ENCODE measurements at places on chromosomes 11 and 22. TPM values are rescaled to one million over a fixed set of nuclear protein-coding genes. Genes with fewer than 3 reads are reported as not detected.

DNA sequence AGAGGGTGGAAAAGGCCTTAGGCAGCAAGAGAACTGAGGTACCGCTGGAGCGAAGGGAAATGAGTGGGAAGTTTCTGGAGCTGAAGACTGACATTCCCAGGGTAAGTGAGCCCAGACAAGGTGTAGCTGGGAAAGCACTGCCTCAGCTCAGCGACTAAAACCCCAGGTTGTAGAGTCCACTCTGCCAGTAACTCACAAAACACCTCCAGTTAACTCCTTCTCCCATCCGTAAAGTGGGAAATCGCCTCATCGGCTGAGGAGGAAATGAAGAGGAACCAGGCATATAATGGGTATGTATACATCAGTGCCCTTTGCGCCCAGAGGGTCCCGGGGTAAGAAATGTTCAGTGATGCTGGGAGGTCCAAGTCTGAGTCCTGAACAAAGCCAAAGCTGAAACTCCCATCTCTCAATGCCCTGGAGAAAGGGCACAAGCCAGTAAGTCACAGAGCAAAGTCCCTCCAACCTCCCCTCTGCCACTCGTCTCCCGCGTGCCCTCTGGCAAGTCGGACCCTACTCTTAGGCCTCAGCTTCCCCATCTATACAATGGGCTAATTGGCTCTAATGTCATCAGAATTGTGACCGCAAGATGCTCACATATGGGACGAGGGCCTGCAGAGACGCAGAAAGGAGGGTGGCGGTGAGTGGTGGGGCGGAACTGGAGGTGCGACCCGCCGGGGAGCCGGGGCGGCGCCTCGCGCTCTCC is 588 bp downstream of the VPS37C start:
- peak overlapping the region; percentile 92 for H3K27ac ChIP-seq
- no peaks in the 10 kb centered on the region for H3K27me3 ChIP-seq
- peaks cover 46% of the 10 kb centered on the region for H3K4me1 ChIP-seq

- H3K4me1 ChIP-seq = peaks cover 42% of the 10 kb centered on the region
- no peak overlapping the region for H3K27ac ChIP-seq
- peaks cover 4% of the 10 kb centered on the region for H3K36me3 ChIP-seq
- no peak overlapping the region for H3K4me3 ChIP-seq
- H3K27me3 ChIP-seq = no peaks in the 10 kb centered on the region
- no peak for DNase-seq
Measured at GRCh38 chr11:123585206-123585605, 69.2 kb downstream of the SCN3B start.

GRCh38 chr11:126878913-126879482 is 121.6 kb downstream of the KIRREL3 start:
- H3K36me3 ChIP-seq = no peaks in the 10 kb centered on the region
- no peak for DNase-seq
- no peaks in the 10 kb centered on the region for H3K27me3 ChIP-seq
- H3K4me1 ChIP-seq = no peaks in the 10 kb centered on the region

DNA sequence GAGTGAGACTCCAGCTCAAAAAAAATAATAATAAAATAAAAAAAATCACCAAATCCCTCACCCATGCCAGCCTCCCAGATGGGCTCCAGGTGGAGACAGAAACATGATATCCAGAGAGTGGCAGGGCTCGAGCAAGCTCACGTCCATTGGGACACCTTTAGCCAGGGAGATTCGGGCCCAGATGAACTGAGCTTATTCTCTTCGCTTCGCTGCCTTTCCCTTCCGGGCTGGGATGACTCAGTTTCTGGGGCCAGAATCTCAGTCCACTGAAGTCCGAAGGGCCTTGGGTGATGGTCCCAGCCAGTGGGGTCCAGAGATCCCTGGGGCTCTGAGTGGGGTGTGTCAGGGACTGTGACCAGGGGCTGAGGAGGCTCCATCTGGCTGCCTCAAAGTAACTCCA is 23.0 kb upstream of the MYEOV start:
- no peak overlapping the region for H3K27ac ChIP-seq
- H3K4me3 ChIP-seq = no peak overlapping the region
- H3K36me3 ChIP-seq = no peaks in the 10 kb centered on the region
- no peaks in the 10 kb centered on the region for H3K4me1 ChIP-seq
- no peaks in the 10 kb centered on the region for H3K27me3 ChIP-seq

- peaks cover 56% of the 10 kb centered on the region for H3K4me1 ChIP-seq
- H3K27ac ChIP-seq = no peak overlapping the region
- peaks cover 100% of the 10 kb centered on the region for H3K27me3 ChIP-seq
- 0 out of 2 replicates have a peak overlapping the region, but pooled peaks have one; percentile 6 for H3K4me3 ChIP-seq
- no peak for DNase-seq
Measured at GRCh38 chr11:124756033-124756752, 4.1 kb upstream of the VSIG2 start.

DNA sequence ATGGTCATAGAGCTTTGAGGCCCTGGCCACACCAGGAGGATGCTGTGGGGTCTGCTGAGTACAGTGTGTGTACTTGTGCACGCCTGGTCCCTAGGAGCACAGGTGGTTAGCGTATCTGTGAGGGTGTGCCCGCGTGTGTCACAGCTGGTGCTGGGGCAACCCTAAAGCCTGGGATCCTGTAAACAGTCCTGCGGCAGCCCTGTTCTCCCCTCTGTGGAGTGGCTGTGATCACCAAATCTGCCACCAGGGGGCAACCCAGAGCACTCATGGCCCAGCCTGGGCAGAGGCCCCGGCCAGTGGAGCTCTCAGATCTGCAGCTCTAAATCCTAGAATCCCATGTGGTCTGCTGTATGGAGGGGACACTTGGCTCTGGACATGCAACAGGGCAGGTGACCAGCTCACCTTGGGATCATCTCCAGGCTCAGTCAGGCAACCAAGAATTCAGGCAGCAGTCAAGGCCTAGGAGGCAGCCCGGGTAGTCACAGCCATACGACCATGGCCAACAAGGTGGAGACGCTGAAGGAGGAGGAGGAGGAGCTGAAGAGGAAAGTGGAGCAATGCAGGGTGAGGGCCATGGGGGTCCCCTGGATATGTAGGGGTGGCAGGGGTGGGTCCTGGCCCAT is 3.9 kb downstream of the SH3BP1 start:
- peak; percentile 93 for DNase-seq
- H3K4me3 ChIP-seq = no peak overlapping the region
- no peaks in the 10 kb centered on the region for H3K27me3 ChIP-seq
- H3K27ac ChIP-seq = peak overlapping the region; percentile 85

- peaks cover 7% of the 10 kb centered on the region for H3K36me3 ChIP-seq
- H3K4me1 ChIP-seq = no peaks in the 10 kb centered on the region
- no peak for DNase-seq
- no peak overlapping the region for H3K27ac ChIP-seq
Measured at GRCh38 chr11:123086305-123086704, 24.4 kb upstream of the HSPA8 start.

DNA sequence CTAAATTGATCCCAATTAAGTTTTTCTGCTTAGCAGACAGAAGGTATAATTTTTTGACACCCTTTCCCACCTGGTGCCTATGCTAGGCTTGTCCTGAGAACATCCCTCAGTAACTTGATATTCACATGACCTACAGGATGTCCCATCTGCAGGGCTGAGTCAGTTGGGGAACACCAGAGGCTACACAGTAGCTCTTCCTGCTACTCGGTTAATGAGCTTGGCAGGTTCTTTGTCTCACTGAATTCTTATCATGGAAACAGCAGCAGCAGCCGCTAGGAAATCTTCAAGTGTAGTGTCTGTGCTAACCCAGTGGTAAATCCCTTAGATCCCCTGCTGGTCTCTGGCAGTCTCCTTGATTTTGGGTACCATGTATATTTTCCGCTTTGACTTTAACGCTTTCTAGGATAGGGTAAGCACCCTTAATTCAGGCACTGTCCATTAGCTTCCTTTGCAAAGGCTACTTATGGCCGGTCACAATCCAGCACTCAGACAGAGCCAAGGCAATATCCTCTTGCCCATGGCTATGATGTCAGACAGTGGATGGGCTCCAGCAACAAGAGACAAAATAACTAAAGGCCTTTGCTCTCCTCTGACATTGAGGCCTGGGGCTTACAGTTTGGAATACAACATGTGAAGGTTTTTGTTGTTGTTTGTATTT is 8.5 kb downstream of the MRPL16 start:
- H3K36me3 ChIP-seq = peaks cover 42% of the 10 kb centered on the region
- no peak for DNase-seq
- H3K27me3 ChIP-seq = no peaks in the 10 kb centered on the region
- peaks cover 4% of the 10 kb centered on the region for H3K4me1 ChIP-seq

DNA sequence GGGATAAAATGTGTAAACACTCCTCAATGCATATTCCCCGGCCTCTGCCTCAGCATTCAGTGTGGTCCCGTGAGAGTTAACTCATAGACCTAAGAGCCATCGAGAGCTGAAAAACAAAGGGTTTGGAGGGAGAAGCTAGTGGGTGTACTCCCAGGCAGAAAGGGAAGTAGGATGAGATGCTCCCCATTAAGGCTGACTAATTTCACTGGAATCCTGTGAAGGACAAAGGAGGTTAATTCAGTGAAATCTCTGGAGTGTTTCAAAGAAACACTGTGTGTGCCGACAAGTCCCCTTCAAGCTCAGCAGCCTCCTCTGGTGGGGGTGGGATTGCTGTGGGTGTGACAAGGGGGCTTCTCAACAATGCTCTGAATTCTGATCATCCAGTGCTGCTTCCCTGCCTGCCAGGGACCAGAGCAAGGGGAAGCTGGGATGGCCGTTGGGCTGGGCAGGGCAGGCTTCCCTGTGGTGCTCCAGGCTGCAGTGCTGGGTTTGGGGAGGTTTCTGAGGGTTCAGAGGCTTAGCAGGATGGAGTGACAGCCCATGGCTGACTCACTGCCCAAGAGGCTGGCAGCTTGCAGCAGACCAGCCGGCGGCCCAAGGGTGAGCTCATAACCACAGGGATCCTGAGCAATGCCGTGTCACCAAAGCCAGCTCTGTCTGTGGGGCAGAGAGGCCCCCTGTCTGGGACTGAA is 61.4 kb upstream of the BMAL1 start:
- H3K27me3 ChIP-seq = no peaks in the 10 kb centered on the region
- no peak overlapping the region for H3K27ac ChIP-seq
- no peaks in the 10 kb centered on the region for H3K36me3 ChIP-seq
- peak; percentile 19 for DNase-seq
- no peak overlapping the region for H3K4me3 ChIP-seq

DNA sequence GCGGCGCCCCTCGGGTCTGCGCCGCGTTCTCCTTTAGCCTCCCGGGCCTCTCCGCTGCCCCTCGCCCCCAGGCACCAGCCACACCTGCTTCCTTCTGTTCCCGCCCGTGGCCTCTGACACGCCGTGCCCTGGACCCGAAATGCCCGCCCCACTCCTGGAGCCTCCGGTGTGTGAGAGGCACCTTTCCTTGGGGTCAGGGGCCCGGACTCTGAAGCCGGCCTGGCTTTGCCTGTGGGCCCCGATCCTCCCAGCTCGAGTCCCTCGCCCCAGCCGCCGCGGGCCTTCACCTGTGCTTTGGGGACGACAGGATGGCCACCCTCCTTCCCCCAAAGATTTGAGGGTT is 661 bp upstream of the CDPF1 start:
- DNase-seq = peak; percentile 30
- H3K4me1 ChIP-seq = peaks cover 13% of the 10 kb centered on the region
- H3K4me3 ChIP-seq = peak overlapping the region; percentile 71
- H3K36me3 ChIP-seq = no peaks in the 10 kb centered on the region
- H3K27me3 ChIP-seq = peaks cover 11% of the 10 kb centered on the region
- no peak overlapping the region for H3K27ac ChIP-seq

DNA sequence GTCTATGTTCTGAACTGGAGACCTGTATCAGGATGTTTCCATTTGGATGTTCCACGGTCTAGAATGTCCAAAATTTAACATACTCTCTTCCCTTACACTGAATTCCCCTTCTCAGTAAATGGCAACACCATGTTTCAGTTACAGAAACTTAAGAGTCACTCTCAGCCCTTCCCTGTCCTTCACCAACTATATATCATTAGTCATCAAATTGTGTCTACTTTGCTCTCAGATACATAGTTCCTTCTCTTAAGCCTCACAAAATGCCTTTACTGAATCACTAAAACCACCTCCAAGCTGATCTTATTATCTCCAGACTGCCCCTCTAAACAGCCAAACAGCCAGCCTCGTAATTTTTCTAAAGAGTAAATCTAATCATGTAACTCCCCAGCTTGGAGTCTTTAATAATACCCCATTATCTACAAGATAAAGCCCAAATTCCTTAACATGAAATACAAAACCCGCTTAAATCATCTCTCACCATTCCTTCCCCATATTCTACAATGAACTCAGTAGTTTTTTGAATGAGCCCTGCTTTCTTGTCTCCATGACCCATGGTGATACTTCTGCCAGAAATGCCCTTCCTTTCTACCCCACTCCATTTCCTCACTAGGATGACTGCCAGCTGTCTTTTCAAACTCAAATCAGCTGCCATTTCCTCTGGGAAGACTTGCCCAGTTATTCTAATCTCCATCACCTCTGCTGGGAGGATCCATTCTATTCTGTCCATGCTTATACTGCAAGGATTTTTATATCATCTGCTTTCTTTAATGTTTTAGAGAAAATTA is 102.7 kb upstream of the ARHGAP42 start:
- no peaks in the 10 kb centered on the region for H3K27me3 ChIP-seq
- H3K27ac ChIP-seq = no peak overlapping the region
- no peaks in the 10 kb centered on the region for H3K36me3 ChIP-seq
- no peak for DNase-seq

GATD1 gene
- total RNA-seq = 87.6 TPM

CADM1 gene
- 27.3 TPM for total RNA-seq

CRYBB3 gene
- total RNA-seq = not detected

PITPNM1 gene
- 55.4 TPM for total RNA-seq

OR51S1 gene
- not detected for total RNA-seq

SYNGR1 gene
- total RNA-seq = 35.3 TPM

KRTAP5-8 gene
- total RNA-seq = not detected
